ENCODE measurements at places on chromosomes 3 and 15.

DNA sequence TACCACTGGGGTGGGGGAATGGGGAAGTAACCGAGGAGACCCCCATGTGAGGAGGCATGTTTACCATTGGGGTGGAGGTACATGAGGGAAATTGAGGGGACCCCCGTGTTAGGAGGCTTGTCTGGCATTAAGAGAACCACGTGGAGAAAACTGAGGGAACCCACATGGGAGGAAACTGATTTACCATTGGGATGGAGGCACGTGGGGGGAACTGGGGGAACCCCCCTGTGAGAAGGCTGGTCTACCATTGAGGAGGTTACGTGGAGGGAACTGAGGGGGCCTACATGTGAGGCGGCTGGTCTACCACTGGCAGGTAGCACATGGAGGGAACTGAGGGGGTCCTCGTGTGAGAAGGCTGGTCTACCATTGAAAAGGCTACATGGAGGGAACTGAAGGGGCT is 159.4 kb downstream of the FBLN2 start:
- DNase-seq = no peak

DNA sequence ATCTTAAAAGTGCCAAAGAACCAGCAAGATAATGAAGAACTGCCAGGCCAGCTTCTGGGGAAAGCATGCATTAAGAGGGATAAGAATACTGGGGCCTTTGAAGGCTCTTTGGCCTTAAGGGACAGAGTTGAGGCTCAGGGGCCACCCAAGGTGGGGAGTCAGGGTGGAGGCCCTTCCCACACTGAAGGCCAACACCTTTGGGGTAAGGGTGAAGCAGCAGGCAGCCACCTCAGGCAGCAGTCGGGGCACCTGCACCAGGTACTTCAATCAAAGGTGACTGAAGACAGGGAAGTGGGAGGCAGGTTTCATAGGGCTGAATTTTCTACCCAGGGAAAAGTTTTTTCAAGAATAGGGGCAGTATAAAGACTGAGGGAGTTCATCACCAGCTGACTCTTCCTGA is 87.7 kb upstream of the KLF13 start:
- DNase-seq = no peak

GRCh38 chr15:93286446-93286845 is 197.4 kb upstream of the RGMA start:
- no peak for DNase-seq

DNA sequence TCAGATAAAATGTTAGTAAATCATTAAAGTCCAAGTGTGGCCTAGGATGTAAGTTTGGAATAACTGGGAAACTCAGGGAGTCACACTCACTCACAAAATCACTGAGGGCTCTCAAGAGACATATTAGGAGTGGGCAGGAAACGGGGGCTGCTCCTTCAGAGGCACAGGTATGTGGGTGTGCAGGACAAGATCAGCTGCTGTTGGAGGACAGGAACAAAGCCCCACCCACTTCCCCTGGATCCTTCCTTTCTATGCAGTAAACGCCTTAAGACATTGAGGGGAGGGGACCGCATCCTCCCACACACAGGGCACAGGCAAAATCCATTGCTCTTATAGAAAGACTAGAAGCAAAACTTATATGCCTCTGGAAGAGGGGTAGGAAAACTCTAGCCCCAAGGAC is 30.2 kb downstream of the TM2D3 start:
- no peak for DNase-seq

DNA sequence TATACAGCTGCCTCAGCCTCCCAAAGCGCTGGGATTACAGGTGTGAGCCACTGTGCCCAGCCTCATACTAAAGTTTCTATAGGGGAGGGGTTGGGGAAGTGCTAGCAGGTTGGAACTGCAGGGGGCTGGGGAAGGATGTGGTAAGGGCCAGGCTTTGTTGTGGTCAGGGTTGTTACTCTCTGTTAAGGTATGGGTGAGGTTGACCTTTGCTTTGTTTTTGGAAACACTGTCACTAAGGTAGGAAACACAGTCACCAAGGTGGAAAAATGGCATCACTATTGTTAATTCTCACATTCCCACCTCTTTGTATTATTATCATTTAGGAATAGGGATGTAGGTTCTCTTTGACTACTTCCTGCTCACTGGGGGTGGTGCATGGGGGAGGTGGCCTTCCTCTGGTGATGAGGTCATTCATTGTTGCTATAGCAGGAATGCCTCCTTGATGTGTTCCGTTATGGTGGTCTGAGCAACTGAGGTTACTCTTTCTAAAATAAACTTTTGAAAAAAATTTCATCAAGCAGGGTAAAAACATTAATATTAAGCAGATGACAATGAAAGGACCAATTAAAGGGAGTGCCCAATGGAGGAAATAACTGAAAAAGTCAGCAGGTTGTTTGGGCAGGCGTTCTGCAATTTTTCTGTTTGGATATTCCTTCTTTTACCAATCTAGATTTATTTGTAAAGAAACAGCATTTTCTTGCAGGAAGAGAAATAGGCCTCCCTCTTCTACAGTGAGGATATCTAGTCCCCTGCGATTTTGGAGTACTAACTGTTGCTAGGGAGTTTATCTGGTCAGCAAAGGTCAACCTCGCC is 150.5 kb downstream of the WDR76 start:
- DNase-seq = no peak

GRCh38 chr15:64337761-64338160 is 18.2 kb downstream of the CSNK1G1 start:
- DNase-seq = no peak

- no peak for DNase-seq
Observed at GRCh38 chr3:61080737-61081445, 170.4 kb downstream of the FHIT start.
